ENCODE measurements at places on chromosomes 16 and 17.

- DNase-seq: no peak
These were observed 250.5 kb downstream of the CEP112 start for GRCh38 chr17:65941356-65941899.

GRCh38 chr17:55842405-55843158, 91.7 kb downstream of the PCTP start:
- no peak for DNase-seq

DNA sequence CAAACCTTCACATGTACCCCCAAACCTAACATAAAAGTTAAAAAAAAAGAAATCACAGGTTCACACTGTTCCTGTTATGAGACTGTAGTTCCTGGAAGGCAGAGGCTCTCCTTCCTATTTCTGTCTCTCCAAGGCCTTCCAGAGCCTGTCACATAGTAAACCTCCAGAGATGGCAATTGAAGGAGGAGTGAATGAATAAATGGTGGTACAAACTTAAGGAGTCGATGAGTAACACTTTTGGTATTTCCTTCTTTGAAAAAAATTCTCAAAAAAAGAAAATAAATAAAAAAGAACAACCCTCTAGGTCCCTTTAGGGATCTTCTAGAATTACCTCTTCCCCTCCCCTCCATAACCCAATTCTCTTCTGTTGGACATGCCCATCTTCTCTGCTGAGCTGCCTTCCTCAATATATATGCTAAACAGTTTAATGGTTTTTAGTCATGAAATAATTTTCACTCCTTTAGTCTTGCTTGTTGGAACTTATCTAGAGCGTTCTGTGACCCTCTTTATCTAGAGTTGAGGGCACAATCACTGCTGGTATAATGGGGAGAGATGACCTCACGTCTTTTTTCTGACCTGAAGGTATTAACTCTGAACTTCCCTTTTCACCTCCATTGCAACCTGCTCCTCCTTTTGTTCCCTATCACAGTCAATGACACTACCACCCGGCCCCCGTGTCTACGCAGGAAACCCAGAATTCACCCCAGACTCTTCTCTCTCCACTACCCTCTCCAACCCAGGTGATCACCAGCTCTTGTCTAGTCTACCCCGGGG, 1.7 kb upstream of the TAF15 start:
- no peak for DNase-seq

DNA sequence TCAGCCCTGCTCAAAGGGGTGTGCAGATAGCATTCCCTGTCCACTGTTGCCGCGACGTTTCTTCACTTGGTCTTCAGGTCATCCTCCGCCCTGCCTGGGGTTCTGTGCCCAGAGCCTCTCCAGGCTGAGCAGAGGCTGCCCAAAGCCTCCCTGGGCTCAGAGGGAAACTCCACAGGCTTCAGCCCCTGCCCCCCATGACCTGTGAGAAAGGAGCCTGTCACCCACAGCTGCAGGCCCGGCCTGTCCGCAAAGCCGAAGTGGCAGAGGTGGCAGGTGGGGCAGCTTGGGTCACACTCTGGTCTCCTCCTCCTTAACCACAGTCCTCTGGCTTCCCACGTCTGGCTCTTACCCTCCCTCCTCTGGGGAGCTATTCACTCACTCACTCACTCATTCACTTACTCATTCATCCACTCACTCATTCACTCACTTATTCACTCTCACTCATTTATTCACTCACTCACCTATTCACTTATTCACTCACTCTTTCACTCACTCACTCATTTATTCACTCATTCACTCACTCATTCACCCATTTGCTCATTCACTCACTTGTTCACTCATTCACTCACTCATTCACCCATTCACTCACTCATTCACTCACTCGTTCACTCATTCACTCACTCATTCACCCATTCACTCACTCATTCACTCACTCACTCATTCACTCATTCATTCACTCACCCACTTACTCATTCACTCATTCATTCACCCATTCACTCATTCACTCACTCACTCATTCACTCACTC, 7.1 kb upstream of the CPSF4L start:
- no peak for DNase-seq

DNA sequence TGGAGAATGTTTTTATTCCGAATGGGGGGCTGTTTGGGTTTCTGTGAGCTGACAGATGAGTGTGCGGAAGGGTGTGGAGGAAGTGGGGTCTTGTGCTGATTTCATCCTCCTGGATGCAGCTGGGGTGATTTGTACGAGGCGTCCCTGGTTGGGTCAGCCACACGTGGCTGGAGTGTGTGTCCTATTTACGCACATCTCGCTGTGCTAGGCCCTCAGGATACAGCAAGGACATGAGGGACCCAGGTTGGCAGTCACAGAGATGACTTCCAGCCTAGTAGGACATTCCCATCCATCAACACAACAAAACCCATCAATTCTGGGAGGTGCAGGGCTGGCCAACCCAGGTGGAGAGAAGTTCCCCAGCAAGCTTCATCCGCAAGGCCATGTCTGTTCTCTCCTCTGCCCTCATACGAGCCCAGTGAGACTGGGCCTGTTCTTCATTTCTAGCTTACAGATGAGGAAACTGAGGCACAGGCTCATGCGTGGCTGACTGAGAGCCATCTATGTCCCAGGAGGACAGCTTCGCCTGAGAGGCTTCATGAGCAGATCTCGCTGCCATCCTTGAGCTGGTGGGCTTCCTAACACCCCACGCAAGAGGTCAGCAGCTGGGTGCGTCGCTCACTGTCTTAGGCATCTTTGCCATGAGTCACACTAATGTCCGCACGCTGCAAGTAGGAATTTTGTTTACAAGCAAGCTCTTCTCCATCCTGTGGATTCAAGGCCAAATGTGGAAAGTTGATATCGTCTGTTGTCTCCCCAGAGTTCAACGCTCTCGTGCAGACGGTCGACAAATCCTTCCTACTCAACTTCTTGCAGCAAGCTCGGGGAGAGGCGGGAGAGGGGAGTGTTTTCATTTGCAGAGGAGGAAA, 24.4 kb downstream of the IRF8 start:
- no peak for DNase-seq

GRCh38 chr16:89507214-89507833, 879 bp upstream of the SPG7 start:
- no peak for DNase-seq

GRCh38 chr17:75900691-75901533, 3.8 kb downstream of the MRPL38 start:
- no peak for DNase-seq

- no peak for DNase-seq
These were observed 20.5 kb downstream of the MPHOSPH6 start for GRCh38 chr16:82149536-82149935.

- DNase-seq: no peak
These were observed 30.3 kb upstream of the CDH15 start for GRCh38 chr16:89140981-89141883.

DNA sequence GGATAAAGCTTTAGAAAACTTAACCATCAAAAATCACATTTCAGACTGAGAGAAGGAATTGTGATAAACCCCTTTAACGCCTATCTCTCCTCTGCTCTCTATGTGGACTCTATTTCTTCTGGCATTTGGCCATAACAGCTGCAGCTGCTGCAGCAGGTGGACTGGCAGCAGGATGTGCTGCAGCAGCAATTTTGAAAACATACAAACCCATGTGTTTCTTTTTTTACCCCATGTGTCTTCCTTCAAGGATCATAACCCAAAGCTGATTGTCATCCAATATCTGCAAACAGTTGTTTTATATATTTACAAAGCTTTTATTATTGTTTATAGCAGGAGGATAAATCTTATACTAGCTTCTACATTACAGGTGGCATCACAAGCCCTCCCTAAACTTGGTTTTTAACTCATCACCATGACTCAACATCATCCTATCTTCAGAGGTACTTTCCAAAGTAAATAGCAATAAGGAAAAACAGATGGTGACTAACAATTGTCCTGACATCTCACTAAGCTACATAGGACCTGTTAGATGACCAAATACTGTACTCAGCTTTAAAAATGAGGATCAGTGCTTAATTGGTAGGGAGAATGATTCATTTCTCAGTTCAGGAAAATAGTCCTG, 14.5 kb upstream of the KRTAP9-2 start:
- DNase-seq: no peak

GRCh38 chr17:72338847-72339790, 218.3 kb downstream of the SOX9 start:
- DNase-seq: no peak

- no peak for DNase-seq
These were observed 31.2 kb downstream of the TEX14 start for GRCh38 chr17:58660621-58661020.

GRCh38 chr17:75753514-75754377, 11.2 kb downstream of the GALK1 start:
- peak; percentile 83 for DNase-seq

GRCh38 chr16:74582970-74583369, 23.9 kb downstream of the GLG1 start:
- DNase-seq: no peak

GRCh38 chr17:35918665-35919064, 11.9 kb downstream of the RDM1 start:
- no peak for DNase-seq
